Left renal pelvis (tissue), 4 donors: ENCODE measurements at places on chromosomes 3 and 15.

DNA sequence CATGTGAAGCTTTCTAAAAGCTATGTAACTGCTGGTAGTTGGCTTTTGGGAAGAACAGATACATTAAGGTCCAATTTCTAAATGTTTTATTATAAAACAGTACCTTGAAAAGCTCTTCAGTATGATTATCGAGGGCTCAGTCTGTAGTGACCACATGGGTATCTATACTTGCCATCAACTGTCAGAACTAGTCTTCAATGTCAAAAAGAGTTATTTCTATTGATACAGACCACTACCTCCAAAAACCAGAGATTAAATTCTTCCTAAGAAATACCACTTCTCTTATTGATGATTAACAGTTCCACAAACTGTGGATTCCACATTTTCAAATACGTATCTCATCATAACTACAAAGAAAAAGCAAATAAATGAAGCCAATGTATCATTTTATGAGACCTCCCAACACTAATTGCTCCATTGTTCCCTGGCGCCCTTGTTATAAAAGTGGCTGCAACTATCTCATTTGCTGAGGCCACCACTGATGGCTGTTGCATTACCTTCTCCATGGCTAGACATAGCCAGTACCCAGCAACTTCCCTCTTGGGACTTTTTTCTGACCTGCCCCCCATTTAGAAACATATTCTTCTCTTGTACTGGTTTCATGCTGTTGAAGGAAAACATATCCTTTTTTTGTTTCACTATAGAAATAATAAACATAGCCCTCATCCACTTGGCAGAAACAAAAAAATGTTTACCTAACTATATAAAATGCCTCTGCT, 33.9 kb upstream of the MBNL1 start:
- DNase-seq = no peak

DNA sequence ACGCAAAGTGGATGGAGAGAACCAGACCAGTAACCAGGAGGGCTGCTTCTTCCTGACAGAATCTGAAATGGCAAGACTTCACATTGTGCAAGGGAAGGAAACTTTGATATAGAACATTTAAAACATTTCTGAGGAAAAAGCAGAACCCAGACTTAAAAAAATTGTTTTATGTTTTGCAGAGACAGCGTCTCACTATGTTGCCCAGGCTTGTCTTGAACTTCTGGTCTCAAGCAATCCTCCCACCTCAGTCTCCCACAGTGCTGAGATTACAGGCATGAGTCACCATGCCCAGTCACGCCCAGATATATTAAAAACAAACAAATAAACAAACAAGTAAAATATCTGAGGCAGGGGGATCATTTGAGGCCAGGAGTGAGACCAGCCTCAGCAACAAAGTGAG, 46.2 kb downstream of the CRTAP start:
- DNase-seq = no peak

GRCh38 chr3:177127008-177127407, 70.3 kb downstream of the TBL1XR1 start:
- DNase-seq = no peak

DNA sequence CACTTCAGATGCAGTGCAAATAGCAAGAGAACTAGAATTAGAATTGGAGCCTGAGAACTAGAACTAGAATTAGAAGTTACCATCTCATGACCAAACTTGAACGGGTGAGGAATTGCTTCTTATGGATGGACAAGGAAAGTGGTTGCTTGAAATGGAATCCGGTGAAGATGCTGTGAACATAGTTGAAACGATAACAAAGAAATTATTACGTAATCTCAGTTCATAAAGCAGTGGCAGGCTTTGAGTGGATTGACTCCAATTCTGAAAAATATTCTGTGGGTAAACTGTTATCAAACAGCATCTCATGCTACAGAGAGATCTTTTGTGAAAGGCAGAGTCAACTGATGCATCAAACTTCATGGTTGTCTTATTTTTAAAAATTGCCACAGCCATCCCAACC, 48.0 kb upstream of the GSK3B start:
- DNase-seq = no peak

GRCh38 chr3:148990236-148990635, 1.1 kb upstream of the GYG1 start:
- DNase-seq = no peak

DNA sequence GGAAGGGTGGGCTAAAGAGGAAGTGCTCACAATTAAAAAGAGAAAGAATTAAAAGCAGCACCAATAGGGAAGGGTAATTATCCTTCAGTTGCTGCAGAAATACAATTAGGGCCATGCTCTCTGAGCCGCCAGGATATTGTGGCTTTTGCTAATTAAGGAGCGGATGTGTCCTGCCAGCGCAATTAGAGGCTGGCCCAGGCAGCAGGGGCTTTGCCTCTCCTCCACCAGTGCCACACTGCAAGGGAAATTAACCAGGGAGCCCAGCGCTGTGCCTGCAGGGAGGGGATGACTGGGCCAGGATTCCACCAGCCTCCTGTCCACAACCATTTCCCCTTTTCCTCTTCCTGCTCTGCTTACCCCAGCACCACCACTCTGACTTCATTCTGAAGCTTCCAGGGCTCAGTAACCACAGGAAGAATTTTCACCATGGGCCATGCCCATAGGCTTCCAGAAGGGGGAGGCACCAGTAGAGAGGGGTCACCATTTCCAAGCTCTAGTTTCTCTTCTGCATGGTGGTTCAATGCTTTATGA, 10.4 kb upstream of the AEN start:
- no peak for DNase-seq
